Activated CD4-positive, alpha-beta T cell treated with anti-CD3 and anti-CD28 coated beads, Interleukin-2, amount 50 U/mL, for 48 hours (primary cell): ENCODE measurements at places on chromosomes 2 and 18.

DNA sequence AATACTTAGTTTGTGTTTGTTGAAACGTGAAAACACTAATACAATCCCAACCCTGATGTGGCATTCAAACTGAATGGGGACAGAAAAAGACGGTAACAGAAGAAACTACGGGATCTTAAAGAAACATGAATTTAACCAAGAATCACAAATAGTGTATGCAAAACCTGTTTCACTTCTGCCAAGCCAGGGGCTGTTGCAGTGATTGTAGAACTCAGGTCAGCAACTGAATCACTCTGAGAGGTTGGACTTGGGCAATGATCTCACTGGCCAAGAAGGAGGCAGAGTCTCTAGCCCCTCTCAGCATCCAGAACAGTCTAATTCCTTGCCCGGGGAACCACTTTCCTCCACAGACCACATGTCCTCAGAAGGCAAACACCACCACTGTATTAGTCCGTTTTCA lies 54.9 kb upstream of the CRIM1 start:
- no peak for DNase-seq

DNA sequence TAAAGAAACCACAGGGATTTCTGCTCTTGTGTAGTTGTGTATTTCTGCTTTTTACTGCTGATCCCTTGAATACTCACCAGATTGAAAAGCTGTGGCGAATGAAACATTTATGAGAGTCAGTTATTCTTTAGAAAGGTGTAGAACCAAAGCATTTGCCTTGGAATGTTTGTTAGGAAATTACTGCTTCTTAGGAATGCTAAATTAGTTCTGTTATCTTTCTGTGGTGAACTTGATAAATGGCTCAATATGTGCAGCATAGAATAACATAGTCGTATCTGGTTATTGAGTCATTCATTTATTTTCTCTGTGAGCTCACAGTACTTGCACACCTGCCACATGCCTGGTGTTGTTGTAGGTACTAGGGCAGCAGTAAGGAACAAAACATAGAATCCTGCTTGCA lies 57.0 kb upstream of the FAM237A start:
- DNase-seq, result no peak

- no peak for DNase-seq
Observed at GRCh38 chr2:17849275-17849674, 29.2 kb upstream of the KCNS3 start.

GRCh38 chr2:119879502-119879901 lies 119.8 kb downstream of the PTPN4 start:
- no peak for DNase-seq

GRCh38 chr2:197827618-197828017 lies 23.2 kb downstream of the PLCL1 start:
- DNase-seq, result no peak

DNA sequence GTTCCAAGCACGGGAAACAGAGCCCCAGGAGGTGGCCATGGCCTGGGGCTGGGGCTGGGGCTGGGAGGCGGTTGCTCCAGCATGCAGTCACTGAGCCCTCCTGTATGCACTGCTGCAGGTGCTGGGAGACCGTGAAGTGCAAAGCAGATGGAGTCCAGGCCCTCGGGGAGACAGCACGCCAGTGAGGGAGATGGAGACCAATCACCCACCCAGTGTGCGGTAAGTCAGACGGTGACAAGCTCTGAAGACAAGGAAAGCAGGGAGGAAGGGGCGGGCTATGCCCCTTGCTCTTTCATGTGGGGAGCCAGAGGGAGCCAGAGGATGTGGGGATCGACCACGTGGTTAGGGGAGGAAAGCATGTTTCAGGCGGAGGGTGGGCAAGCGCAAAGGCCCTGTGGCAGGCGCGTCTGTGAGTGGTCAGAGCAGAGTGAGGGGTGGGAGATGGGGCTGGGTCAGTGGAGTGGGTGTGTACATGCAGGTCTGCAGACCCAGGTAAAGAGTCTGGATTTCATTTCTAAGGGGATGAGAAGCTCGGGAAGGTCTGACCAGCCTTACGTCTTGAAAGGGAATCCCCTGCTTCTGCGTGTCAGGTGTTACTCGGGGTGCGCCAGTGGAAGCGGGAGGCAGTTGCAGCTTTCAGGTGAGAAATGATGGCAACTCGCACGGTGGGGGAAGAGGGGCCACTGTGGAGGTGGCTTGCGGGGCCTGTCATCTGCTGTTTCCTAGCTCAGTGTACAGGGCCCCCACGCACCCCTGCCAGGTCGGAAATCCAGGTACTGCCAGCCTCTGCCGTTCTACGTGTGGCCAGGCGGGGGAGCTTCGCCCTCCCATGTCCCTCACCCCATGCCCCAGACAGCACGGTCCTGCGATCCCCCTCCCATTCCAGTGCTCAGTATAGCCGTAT lies 19.4 kb downstream of the RRM2 start:
- DNase-seq, result no peak
